ENCODE measurements at places on chromosomes 1 and 21.
A peak's percentile ranks its signal among the peaks of the same experiment; 100 is the strongest.

DNA sequence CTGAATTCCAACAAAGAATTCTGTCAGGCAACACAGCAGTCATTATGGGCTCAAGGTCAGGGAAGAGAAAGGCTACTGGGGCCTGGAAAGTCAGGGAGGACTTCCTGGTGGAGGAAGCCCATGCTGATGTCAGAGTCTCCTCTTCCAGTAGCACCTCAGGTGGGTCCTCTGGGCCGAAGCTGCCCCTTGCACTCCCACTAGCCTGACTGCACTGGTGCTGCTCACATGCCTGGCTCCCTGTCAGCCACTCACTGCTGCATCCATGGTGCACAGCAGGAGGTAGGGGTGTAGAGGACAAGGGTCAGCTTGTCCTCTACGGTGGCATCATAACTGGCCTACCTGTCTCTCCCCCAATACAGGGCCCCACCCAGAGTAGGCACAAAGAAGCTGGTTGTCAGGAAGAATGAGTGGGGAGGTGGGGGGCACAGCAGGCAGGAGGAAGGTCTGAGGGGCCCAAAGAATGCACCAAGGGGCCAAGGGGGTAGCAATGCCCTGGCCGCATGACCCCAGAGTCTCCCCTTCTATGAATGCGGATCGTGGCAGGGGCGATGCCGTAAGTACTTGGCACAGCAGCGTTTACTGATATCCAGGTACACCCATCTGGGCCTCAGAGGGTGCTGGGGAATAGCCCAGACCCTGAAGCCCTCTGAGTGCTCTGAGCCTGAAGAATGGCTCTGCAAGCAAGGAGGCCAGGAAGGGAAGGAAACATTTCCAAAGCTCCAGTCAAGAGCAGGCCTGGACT, 80.3 kb downstream of the GLIS1 start:
- DNase-seq, result no peak

DNA sequence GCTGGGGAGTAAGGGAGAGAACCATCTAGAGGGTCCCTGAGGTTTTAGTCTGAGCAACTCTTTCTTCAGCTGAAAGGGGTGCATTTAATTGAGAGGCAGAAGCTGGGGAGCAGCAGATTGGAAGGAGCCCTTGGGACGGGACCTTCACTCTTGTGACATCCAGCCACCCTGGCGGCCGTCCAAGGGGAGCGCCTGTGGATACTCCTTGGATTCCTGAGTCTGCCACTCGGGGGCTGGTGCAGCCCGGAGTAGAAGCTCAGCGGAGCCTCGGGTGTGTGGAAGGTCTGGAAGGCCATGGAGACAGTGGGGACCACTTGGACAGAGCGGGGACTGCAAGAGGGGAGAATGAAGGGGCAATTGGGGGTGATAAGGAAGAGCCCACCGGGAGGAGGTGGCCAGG, 68.7 kb downstream of the AJAP1 start:
- no peak for DNase-seq

- DNase-seq, result no peak
Measured at GRCh38 chr1:213186168-213186567, 135.1 kb downstream of the RPS6KC1 start.

- no peak for DNase-seq
Measured at GRCh38 chr1:66305927-66306326, 228.0 kb upstream of the SGIP1 start.

- DNase-seq, result no peak
Measured at GRCh38 chr1:55803429-55803828, 588.3 kb upstream of the USP24 start.

- no peak for DNase-seq
Measured at GRCh38 chr1:84246213-84246612, 55.3 kb upstream of the SAMD13 start.

GRCh38 chr1:165635823-165636222, 4.8 kb downstream of the MGST3 start:
- DNase-seq, result no peak

- no peak for DNase-seq
Measured at GRCh38 chr1:39082010-39082799, 56.1 kb downstream of the NDUFS5 start.

DNA sequence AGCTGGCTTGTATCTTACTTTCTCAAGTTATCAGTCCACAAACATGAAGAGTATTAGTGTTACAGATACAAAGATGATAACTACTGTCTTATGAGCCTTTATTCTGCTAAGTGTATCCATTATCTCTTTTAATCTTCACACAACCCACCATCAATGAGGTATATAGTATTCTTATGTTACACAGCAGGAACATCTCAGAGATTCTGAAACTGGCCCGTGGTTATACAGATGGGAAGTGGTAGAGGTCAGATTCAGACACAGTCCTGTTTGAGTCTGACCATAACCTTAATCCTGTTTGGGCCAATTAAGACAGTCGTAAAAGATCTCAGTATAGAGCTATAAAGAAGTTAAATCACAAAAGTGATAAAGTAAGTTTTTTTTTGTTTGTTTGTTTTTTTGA, 5.1 kb upstream of the TMEM269 start:
- no peak for DNase-seq

GRCh38 chr21:25244735-25245134, 362.5 kb downstream of the MRPL39 start:
- DNase-seq, result no peak

DNA sequence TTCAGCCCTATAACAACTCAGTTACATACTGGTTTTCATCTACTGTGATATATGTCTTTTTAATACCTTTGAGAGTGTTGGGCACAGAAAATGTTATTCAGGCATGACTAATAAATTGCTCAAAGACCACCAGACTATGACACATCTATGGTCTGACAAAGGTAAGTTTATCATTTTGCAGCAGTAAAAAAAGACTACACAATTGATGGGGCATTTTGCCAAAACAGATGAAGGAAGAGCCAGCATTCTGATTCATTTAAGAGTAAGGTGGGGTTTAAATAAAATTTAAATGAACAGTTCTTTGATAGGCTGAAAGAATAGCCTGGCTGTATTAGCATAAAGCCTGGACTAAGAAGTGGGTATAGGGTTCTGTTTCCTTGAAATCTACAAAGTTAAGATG, 8.8 kb upstream of the RNPC3 start:
- DNase-seq, result no peak

- DNase-seq, result no peak
Measured at GRCh38 chr1:2276803-2277580, 48.9 kb downstream of the SKI start.

GRCh38 chr21:45074818-45075595, 627 bp downstream of the ADARB1 start:
- peak; percentile 48 for DNase-seq

GRCh38 chr1:201206176-201206575, 15.6 kb downstream of the IGFN1 start:
- DNase-seq, result no peak

DNA sequence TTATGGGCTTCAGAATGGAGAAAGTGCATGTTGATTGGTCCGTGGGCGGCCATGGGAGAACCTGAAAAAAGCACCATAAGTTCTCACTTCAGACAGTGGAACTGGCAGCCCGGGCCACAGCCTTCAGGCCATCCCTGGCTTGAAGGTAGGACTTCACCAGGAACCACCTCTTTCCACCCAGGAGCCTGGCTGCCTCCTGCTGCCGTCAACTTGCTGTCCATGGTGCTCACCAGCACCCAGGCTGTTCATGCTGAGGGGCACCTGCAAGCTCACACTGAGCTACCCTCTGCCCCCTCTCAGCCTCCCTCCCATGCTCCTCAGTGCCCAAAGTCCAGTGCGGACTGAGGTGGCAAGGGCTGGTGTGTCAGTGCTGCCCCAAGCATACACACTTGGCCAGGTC, 12.9 kb upstream of the FNBP1L start:
- DNase-seq, result no peak

DNA sequence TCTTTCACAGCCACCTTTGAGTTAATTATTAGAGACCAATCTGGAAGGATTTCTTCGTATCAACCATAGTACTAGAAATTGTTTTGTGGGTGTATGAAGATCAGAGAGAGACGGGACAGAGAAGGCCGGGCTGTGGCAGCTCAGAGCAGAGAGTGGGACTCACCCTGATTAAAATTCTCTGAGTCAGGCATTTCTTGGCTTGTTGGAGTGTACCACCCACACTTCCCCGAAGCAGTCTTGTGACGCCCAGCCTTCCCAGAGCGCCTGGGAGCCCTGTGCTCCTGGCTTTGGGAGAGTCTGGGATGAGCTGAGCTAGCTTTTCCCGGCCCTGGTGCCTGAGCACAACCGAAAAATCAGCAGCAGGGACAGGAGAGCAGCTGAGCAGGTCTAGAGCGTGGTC, 19.4 kb downstream of the PLEKHM2 start:
- no peak for DNase-seq

- no peak for DNase-seq
Measured at GRCh38 chr1:57350610-57351009, 73.2 kb downstream of the DAB1 start.

DNA sequence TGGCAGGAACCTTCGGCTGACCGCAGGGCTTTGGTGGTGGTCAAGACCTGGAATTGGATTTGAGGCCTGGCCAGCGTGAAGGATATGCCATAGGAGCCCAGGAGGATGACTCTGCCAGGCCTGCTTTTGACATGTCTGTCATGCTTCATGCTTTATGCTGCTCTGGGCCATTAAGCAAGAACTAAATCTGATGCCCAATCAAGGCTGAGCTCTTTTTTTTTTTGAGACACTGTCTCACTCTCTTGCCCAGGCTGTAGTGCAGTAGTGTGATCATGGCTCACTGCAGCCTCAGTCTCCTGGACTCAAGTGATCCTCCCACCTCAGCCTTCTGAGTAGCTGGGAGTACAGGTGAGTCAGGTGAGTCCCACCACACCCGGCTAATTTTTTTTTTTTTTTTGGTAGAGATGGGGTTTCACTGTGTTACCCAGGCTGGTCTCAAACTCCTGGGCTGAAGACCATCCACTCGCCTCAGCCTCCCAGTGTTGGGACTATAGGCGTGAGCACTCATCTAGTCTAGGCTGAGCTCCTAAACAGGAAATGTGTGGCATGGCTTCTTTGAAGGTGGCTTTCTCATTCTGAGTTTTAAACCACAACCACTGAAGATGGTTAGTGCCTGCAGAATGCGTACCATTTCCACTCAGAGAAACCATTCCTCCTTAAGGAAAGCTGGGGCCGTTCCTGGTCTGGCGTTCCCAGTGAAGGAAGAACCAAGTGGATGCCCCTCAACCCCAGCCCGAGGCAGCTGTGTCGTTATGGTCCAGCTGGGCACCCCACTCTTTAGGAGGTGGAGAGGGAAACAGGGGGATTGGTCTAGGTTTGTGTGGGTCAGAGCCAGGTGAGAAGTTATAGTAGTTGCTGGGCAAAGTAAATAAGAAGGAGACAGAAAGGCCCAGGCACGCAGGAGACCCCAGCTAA, 34.2 kb upstream of the ATP5PO start:
- no peak for DNase-seq

GRCh38 chr1:44401256-44402228, 3.5 kb upstream of the RNF220 start:
- DNase-seq, result no peak

DNA sequence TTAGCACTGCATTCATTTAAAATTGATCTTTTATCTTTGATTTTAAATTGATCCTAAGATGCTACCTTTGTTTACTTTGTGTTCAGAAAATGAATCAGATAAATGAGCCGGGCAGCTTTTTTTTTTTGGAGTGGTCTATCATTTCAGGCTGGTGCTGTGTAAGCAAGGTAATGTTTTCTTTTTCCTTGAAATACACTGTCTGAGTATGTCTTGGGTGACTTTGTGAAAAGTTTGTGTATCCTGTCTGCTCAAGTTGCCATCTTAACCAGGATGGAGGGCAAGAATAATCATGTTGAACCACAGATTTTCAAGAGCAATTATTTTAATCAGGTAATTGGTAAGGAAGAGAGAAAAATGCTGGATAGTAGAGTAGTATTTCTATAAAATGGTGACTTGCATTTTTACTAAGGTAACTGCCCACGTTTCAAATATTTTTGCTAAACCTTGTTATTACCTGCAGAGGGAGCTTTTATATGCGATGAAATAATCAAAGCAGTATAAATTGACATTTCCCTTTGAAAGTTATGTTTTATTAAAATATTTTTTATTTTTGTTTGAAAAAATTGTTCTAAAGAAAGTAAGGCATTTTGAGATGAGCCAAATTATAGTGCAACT, 11.1 kb downstream of the ADGRL2 start:
- DNase-seq, result no peak

DNA sequence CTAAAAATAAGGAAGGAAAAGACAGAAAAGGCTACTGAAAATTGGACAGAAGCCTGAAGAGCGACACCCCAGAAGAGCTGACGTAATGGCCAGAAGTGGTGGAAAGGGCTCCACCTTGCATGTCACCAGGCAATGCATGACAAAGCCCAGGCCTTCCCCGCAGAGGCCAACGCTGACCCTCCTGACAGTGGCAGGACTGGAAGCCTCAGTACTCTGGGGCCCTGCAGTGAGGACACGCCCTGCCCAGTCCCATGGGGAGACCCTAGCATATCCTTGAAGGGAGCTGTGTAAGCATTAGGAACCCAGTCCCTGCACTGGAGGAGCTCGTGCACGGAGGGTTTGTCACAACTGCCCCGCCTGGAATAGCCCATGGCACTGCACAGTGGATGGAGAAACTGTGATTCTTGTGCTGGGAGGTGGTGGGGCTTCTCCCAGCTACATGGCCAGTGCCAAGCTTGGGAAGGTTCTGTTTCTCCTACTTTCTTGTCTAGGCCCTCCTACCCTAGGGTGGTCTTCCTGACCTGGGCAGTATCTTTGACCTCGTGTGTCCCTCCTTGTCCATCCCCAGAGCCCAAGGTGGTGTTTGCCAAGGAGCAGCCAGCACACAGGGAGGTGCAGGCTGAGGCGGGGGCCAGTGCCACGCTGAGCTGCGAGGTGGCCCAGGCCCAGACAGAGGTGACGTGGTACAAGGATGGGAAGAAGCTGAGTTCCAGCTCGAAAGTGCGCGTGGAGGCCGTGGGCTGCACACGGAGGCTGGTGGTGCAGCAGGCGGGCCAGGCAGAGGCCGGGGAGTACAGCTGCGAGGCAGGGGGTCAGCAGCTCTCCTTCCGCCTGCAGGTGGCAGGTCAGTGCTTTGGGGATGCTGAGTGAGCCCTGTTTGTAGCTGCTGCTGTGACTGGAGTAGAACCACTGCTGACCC, 60.4 kb downstream of the OBSCN start:
- no peak for DNase-seq

GRCh38 chr1:37068897-37069296, 34.6 kb upstream of the GRIK3 start:
- peak; percentile 66 for DNase-seq

- DNase-seq, result peak; percentile 78
Measured at GRCh38 chr1:29120947-29121485, 2.7 kb downstream of the TMEM200B start.

- DNase-seq, result no peak
Measured at GRCh38 chr1:84365225-84366221, 32.8 kb upstream of the DNASE2B start.

DNA sequence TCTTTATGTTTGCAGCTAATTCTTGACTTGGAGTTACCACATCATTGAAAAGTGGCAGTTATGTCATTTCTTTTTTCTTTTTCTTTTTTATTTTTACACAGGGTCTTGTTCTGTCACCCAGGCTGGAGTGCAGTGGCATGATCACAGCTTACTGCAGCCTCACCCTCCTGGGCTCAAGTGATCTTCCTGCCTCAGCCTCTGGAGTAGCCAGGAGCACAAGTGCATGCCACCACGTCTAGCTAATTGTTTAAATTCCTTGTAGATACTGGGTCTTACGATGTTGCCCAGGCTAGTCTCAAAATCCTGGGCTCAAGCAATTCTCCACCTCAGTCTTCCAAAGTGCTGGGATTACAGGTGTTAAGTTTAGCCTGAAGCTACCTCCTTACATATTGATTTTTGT, 52.1 kb upstream of the KANK4 start:
- DNase-seq, result no peak

- DNase-seq, result peak; percentile 87
Measured at GRCh38 chr1:21368515-21369289, 71.2 kb upstream of the NBPF3 start.

All from WERI-Rb-1 (cell line).